ENCODE measurements at places on chromosomes 6 and 20.

GRCh38 chr6:21808045-21808470 lies 214.5 kb downstream of the SOX4 start:
- DNase-seq: no peak

GRCh38 chr6:11094941-11095340 lies 1.3 kb downstream of the SMIM13 start:
- no peak for DNase-seq

DNA sequence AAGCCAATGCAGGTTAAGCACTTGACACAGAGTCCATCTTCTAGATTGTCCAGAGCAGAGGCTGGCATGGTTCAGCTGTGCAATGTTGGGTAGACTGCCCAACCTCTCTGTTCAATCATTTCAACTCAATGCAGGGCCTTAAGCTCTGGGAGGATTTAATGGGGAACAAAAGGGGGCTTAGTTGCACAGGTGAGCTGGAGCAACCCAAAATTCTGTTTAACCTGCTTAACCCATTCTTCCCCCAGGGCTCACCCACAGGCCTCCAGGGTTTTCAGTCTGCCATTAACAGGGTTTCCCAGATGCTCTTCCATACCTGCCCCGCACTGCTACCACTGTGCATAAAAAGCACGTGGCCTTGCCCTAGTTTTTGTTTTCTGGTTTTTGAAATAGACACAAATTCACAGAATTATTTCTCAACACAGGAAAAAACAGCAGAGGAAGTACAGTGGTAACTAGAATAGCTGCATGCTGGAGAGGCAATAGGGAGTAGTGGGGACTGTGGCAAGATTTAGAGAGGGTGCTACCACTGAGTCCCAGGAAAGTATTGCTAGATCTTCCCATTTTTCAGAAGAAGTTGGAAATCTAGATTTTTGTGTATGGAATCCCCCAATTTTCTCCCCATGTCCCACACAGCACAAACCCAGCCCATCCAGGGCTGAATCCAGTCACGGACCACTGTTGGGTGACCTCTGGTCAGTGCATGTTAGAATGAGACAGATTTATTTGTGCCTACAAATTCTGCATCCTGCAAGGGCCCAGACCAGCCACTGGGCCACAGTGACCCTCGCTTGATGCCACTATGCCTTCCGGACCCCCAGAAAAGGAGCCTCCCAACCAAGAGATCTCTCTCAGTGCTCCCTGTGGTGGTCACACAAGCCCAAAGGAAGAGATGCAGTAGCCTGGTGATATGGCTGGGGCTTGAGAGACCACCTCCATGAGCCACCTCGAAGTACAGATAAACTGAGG lies 4.6 kb downstream of the PTGIS start:
- DNase-seq: no peak

GRCh38 chr20:31644701-31645100 lies 7.0 kb downstream of the COX4I2 start:
- DNase-seq: no peak

- no peak for DNase-seq
Observed at GRCh38 chr6:84882768-84883766, 118.7 kb upstream of the TBX18 start.

GRCh38 chr6:112352101-112352500 lies 5.0 kb downstream of the RFPL4B start:
- DNase-seq: no peak

DNA sequence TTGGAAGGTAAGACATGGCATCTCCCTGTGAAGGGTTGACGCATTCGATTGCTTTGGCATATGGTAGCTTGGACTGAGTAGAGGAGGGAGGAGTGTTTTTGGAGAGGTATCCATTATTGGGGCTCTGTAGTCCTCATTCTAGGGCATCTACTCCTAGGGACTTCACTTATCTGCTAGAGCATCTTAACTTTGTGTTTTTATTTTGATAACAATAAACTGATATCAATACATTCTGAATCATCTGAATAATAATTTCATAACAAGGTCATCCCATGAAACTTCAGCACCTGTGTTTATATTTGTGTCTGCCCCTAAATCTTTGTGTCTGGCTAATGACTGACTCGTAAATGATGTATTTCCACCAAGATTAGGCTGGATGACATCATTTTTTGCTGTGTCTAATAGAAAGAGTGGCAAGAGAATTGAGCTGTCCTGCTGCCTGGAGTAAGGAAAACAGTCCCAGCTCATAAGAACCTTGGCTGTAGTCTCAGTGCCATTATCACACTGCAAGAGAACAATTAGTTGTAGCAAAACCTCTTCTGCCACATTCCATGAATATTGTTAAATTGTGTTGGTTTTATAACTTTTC lies 288.5 kb downstream of the PRL start:
- DNase-seq: no peak

GRCh38 chr20:6169251-6169650 lies 46.4 kb upstream of the FERMT1 start:
- no peak for DNase-seq

GRCh38 chr6:37123957-37124729 lies 45.8 kb upstream of the PIM1 start:
- DNase-seq: no peak

- DNase-seq: peak; percentile 84
Observed at GRCh38 chr20:46363874-46364669, 42.3 kb downstream of the ELMO2 start.

GRCh38 chr6:150687508-150687907 lies 87.8 kb downstream of the PLEKHG1 start:
- no peak for DNase-seq

GRCh38 chr6:87714093-87714842 lies 12.2 kb upstream of the AKIRIN2 start:
- DNase-seq: no peak

DNA sequence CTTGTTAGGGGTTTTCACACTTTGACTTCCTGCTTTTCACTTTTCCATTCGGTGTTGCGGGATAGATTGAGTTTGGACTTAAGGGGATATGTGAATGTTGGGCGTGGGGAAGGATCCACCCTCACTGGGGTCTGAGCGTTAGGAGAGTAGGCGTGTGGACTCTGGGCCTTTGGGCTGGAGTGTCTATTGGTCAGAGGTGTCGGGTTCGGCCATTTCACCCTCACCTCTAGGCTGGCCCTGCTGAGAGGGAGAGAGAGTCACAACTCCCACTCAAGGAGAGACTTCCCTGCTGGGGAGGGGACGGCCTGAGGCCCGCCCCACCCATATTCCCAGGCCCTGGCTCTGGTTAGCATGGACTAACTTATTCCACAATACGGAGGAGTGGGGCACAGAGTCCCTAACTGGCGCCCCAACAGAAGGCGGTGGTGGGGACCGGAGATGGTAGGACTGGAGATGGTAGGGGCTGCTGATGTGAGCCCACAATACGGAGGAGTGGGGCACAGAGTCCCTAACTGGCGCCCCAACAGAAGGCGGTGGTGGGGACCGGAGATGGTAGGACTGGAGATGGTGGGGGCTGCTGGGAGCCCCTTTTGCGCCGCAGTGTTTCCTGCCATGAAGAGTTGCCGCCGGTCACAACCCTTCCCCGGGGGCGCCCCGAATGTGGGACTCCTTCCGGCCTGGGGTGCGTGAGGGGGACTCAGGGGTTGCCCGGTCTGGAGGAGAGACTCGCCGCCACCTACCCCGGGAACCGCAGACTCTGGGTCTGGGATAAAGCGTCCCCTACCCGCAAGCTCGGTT lies 1.4 kb upstream of the PTPRA start:
- DNase-seq: no peak

GRCh38 chr6:9332241-9332780 lies 897.0 kb upstream of the SLC35B3 start:
- no peak for DNase-seq

DNA sequence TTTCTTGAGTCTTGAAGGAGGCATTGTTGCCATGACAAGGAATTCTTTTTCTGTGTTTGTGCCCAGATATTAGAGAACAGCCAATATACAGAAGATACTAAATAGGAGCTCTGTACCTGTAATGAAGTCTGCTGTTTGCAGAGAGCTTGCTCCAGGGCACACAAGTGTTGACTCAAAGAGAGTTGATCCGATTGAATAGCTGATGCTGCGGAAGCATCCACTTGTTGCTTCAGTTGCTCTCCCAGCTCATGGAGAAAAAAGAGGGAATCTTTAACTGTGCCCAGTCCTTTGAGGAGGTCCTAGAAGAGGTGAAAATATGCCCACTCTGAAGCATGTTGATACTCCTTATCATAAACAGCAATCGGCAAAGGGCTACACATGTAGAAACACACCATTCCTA lies 411.4 kb downstream of the ESR1 start:
- no peak for DNase-seq

DNA sequence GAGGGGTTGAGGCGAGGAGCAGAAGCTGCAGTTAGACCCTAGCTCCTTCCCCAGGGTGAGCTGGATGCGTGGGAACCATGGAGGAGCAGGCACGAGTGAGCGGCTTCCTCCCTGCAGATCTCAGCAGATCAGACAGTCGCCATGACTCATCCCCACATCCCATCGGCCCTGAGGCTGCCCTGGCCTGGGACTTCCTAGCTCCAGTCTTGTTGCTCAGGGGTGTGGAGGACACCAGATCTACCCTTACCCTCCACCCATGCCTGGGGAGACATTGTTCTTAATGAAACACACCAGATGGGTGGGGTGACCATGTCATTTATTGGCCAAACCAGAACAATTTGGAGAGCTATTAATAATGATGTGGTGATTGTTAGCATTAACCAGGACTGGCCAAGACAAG lies 36.3 kb upstream of the TGM2 start:
- no peak for DNase-seq

DNA sequence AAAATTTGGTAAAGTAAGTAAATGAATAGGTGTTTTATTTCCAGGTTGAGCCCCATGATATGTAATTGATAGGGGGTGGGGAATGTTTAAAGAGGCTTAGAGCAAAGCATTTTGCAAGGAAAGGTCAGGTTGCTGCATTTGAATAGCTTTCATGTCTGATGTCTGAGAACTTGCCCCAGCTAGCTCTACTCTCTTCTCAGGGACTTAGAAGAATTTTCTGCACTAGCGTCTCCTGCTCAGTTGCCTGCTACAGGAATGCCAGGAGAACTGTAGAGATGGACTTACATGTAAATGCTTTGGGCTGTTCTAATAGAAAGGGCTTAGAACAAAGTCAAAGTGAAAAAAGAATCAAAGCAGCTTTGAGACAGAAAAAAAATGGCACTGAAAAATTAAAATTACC lies 35.5 kb downstream of the TRMT6 start:
- no peak for DNase-seq

DNA sequence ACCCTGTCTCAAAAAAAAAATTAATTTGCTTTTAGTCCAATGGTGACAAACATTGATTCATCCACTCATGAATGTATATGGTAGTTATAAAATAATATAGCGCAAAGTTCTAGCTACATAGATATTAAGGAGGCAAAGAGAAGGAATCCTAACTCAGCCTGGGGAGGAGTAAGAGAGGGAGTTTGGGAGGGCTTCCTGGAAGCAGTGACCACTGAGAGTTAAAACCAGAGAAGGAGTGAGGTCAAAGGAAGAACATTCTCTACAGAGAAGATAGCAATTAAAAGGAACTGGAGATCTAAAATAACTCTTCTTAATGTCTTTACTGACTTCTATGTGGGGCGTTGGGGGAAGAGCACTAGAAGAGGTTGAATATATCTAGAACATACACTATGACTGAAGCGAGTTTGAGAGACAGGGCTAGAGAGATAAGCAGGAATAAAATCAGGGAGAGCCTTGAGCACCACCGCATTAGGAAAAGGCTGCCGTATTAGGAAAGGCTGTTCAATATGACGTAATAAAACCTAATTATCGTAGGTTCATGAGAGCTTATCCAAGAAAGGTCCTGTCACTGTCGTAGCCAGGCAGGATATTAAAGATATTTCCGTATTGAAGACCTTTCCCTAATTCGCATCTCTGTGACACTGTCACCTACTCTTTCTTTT lies 81.8 kb upstream of the CNKSR3 start:
- DNase-seq: no peak

DNA sequence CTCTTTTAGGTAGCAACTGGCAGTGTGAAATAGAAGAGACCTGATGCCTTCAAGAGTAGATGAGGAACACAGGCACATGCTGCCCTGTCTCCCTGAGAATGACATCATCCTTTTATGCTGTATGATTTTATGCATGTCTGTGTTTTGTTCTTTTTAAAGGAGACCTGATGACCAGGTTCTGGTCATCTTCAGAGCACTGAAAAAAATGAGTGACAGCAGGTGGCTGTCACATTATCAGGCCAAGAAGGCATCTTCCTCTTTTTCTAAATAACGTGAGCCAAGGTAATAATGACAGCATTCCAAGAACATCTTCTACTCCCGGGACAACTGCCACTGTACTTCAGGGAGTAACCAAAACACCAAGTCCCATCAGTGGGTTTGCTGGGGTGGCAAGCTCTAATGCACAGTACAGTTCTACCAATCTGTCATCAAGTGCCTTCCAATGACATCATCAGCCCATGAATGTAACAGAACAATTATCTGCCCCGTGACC lies 28.9 kb downstream of the CNKSR3 start:
- DNase-seq: no peak

GRCh38 chr6:83097675-83098074 lies 30.2 kb downstream of the DOP1A start:
- DNase-seq: no peak

- no peak for DNase-seq
Observed at GRCh38 chr6:107030151-107030550, 2.2 kb downstream of the MTRES1 start.

GRCh38 chr6:165746331-165746730 lies 83.3 kb upstream of the PDE10A start:
- DNase-seq: no peak

DNA sequence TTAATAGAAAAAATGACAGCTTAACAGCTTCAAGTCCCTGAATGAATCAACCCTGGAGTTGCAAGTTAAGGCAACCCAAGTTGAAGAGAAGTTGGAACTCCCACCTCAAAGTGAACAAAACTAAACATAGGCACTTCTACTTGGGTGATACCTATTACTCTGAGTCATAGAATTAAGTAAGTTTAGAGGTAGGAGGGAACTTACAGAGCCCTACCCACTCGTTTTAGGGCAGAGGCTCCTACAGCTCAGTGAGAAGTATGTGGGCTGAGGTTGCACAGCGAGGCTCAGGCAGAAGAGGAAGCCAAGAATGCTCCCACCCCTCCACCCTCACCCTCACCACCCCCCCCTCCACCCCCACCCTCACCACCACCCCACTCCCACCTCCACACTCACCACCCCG lies 42.2 kb downstream of the NFATC2 start:
- no peak for DNase-seq

- DNase-seq: no peak
Observed at GRCh38 chr6:1123386-1124375, 188.2 kb upstream of the FOXQ1 start.

- DNase-seq: no peak
Observed at GRCh38 chr6:131470534-131470933, 102.5 kb upstream of the ARG1 start.

DNA sequence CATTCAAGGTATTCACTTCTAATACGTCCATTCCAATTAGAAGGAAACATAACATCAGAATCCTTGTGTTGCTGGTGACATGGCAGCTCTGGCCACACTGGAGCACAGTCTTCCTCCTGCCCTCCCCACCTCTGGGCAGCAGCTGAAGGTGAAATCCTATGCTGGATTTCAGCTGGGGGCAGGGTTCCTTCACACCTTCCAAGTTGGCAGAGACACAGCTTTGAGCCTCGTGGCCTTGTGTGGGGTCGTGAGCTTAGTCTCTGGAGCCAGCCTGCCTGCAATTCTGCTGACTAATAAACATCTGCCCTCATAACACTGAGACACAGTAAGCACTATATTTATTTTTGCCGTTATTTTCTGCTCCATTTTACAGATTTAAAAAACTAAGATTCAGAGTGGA lies 218.9 kb upstream of the RIN2 start:
- no peak for DNase-seq

GRCh38 chr6:90149280-90149679 lies 147.4 kb downstream of the BACH2 start:
- no peak for DNase-seq

GRCh38 chr6:130676773-130677144 lies 150.4 kb upstream of the SMLR1 start:
- no peak for DNase-seq
